ENCODE measurements at places on chromosomes 5 and 9.

DNA sequence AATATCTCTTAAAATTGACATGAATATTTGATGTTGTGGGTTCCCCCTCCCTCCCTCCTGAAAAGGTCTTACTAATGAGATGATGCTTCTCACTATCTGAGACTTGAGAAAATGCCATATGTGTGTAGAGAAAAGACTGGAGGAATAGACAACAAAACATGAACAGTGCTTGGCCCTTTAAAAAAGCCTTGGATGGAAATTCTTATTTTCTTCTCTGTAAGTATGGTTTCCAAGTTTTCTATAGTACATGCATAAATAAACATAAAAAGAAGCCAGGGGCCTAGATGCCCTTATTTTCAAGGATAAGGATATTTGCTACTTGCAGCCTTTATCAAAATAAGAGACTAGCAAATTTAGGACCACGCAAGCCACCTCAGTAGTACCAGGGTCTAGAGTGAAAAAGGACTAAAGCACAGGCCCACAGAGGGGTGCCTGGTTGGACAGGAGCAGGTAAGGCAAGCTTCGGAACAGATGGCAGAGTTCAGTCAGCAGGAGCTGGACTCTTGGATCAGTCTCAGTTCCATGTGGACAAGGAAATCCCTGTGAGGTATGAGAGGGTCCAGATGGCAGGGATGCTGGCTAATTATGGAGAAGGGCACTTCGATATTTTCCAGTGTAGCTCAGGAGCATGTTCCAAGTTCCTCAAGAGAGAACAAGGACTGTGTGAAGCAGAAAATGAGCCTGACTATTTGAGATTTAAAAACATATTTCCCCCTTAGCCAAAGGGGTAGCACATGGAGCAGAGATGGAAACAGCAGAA, 4.6 kb upstream of the ANP32B start:
- DNase-seq = no peak

DNA sequence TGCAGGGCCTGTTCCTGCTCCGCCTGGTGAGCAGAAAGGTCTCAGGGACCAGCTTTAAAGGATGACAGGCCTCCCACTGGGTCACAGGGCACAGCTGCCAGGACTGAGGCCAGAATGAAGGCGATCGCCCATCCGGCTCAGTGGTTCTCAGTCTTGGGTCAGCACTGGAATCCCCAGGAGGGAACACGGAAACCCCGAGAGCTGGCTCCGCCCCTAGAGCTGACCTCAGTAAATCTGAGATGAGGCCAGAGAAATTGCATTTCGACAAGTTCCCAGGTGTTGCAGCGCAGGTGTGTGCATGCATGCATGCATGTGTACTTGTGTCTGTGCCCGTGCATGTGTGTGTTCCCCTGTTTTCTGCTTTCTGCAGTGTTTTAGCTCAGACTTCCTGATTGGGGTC, 47.2 kb upstream of the KCNMB1 start:
- no peak for DNase-seq

GRCh38 chr5:165325221-165325620, 1819.8 kb downstream of the MAT2B start:
- DNase-seq = no peak

DNA sequence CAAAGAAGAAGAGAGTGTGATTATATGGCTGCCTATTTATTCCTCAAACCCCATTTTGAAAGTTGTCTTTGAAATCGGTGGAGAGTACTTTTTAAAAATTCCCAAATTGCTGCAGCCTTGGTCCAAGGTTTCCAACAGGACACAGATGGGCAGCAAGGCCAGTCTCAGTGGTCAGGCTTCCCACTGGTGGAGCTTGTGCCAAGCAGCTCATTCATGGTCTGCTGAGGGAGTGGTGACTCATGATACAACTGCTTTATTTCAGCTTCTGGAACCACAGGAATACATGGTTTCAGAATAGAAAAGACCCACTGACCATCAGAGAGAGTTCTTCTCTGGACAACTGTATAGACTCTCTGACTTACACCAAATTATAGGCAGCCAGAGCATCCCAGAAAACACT, 673.1 kb upstream of the KLF4 start:
- no peak for DNase-seq

- DNase-seq = no peak
Measured at GRCh38 chr9:124621371-124622328, 114.5 kb upstream of the NR5A1 start.

- DNase-seq = peak; percentile 49
Measured at GRCh38 chr9:136122425-136123383, 4.0 kb upstream of the TMEM250 start.

All from caudate nucleus (tissue), 63 donors.